ENCODE measurements at places on chromosomes 2 and 18. TPM values are rescaled to one million over a fixed set of nuclear protein-coding genes. Genes with fewer than 3 reads are reported as not detected.

The PAX8 gene
- 7.7 TPM for total RNA-seq

The ING5 gene
- 32.1 TPM for total RNA-seq

The KIF3C gene
- total RNA-seq: 5.8 TPM

The CNPPD1 gene
- total RNA-seq: 45.9 TPM

DNA sequence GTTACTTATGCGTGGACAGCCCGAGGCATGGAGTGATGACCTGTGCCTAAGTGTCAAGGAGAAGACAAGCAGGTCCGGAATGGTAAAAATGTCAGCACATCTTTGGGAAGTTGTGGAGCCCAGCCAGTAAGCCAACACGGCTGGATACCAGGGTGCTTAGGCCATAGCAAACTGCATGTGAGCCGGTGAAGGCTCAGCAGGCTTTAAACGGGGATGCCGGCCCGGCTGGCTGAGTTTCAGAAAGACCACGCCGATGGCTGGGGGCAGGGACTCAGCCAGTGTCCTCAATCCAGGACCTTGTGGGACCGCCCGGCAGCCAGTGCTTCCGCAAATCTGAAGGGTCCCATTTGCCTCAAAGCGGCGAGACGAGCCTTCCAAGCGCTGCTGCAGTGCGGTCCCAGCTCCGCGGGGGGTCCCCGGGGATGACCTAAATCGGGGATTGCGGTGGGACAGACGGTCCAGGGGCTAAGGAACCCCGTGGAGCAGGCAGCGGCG is 946 bp upstream of the AGAP1 start:
- H3K4me3 ChIP-seq: peak overlapping the region; percentile 61
- no peaks in the 10 kb centered on the region for H3K27me3 ChIP-seq
- no peak overlapping the region for H3K27ac ChIP-seq
- H3K4me1 ChIP-seq: peaks cover 31% of the 10 kb centered on the region
- H3K36me3 ChIP-seq: no peaks in the 10 kb centered on the region

DNA sequence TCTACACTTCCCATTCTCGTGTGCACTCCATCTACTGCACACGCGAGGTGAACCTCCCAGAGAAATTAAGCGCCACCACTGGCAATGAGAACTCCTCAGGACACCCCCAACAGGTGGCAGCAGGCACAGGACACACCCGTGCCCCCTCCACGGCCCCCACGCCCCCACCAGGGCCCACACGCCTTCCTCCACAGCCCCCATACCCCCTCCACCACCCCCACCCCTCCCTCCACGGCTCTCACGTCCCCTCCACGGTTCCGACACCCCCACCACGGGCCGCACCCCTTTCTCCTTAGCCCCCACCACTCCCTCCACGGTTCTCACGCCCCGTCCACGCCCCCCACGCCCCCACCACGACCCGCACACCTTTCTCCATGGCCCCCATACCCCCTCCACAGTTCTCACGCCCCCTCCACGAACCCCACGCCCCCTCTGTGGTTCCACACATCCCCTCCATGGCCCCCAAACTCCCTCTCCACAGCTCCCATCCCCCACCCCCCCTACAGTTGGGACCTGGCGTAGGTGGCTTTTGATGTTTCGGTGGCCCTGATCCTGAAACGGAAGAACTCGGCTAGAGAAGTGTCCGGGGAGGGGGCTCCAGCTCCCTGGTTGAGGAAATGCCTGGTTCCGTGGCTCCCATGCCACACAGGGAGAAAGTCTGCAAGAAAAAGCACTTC is 110.8 kb downstream of the ZNF516 start:
- no peak overlapping the region for H3K27ac ChIP-seq
- peaks cover 8% of the 10 kb centered on the region for H3K4me1 ChIP-seq
- DNase-seq: peak; percentile 64
- no peaks in the 10 kb centered on the region for H3K27me3 ChIP-seq
- no peak overlapping the region for H3K4me3 ChIP-seq

DNA sequence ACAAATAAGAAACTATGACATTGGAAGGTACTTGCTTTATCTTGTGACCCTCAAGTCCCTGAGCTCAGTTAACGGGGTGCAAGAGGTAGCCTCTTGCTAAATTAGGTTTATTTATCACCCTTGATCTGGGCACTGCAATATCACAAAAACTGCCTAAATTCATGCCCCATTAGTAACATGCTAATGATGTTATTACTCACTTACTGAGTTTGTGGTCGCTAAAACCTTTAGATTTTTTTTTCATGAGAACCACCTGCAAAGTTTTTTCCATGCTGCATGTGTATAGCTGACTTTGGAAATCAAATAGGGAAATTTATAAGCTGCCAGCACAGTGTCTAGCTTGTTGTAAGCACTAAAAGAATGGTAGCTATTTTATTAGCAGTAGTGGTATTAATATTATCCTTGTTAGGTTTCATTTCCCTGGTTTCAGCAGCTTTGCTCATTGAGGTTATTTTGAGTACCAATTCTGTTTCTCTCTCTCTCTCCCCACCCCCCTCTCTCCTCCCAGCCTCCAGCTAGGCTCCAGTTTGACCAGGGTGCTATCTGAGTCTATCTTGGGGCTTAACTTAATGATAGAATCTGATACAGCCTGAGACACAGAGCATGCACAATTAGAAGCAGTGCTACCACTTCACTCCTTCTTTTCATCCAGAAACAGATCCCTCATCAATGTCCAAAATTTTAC is 88.7 kb upstream of the ATP8B1 start:
- no peak overlapping the region for H3K4me3 ChIP-seq
- no peak overlapping the region for H3K27ac ChIP-seq
- H3K4me1 ChIP-seq: no peaks in the 10 kb centered on the region
- no peaks in the 10 kb centered on the region for H3K36me3 ChIP-seq
- H3K27me3 ChIP-seq: no peaks in the 10 kb centered on the region

GRCh38 chr2:181268174-181268867 is 188.9 kb upstream of the ITGA4 start:
- no peaks in the 10 kb centered on the region for H3K36me3 ChIP-seq
- no peak for DNase-seq
- H3K27ac ChIP-seq: no peak overlapping the region
- no peak overlapping the region for H3K4me3 ChIP-seq
- H3K27me3 ChIP-seq: no peaks in the 10 kb centered on the region

DNA sequence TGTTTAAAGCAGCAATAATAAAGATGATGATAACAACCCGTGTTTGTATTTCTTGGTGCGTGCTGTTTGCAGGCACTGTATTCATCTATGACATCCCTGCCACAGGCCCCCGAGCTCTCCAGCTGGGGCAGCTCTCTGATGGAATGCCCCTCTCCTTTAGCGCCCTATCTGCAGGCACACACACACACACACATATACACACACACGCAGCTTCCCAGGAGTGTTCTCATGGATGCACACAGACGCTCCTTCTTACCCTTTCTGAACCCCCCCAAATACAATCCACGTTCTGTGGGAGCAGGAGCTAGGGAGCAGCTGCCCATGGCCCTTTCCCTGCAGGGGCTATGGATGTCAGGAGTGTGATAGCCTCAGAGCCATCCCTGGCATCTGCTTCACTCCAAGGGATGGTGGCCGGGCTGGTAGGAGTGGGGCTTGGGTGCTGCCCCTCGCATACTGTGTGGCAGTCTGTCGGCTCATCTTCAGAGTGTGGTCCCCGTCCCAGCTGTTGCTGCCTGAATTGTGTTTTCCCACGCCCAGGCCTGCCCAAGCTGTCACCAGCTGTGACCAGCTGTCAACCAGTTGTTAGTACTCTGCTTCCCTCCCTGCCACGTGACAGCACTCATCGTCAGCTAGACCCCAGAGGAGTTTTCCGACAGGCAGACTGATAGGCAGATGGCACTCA is 50.8 kb upstream of the MYCN start:
- DNase-seq: no peak
- H3K36me3 ChIP-seq: no peaks in the 10 kb centered on the region
- no peaks in the 10 kb centered on the region for H3K4me1 ChIP-seq
- H3K4me3 ChIP-seq: no peak overlapping the region
- H3K27me3 ChIP-seq: no peaks in the 10 kb centered on the region

GRCh38 chr2:113245276-113245711 is 33.4 kb downstream of the PAX8 start:
- H3K36me3 ChIP-seq: no peaks in the 10 kb centered on the region
- no peak overlapping the region for H3K4me3 ChIP-seq
- DNase-seq: no peak
- peak overlapping the region; percentile 7 for H3K27ac ChIP-seq
- H3K4me1 ChIP-seq: peaks cover 30% of the 10 kb centered on the region

DNA sequence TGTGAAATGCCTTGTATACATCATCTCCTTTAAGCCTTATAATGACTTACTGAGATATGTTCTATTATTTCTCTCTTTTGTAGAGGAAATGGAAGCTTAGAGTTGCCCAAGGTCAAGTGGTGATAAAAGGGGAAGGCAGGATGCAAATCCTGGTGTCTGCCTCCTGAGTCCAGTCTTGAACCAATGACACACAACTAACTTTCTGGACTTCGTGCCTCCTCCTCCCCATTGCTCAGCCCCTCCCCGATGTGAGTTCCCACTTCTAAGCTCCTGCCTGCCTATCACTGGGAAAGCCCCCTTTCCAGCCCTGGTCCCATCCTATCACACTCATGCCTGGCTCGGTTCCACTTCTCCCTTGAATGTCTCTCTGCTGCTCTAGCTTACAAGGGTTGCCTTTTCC is 6.9 kb upstream of the CTIF start:
- peaks cover 6% of the 10 kb centered on the region for H3K27me3 ChIP-seq
- no peak overlapping the region for H3K4me3 ChIP-seq
- H3K4me1 ChIP-seq: no peaks in the 10 kb centered on the region
- no peaks in the 10 kb centered on the region for H3K36me3 ChIP-seq
- DNase-seq: no peak
- H3K27ac ChIP-seq: no peak overlapping the region

DNA sequence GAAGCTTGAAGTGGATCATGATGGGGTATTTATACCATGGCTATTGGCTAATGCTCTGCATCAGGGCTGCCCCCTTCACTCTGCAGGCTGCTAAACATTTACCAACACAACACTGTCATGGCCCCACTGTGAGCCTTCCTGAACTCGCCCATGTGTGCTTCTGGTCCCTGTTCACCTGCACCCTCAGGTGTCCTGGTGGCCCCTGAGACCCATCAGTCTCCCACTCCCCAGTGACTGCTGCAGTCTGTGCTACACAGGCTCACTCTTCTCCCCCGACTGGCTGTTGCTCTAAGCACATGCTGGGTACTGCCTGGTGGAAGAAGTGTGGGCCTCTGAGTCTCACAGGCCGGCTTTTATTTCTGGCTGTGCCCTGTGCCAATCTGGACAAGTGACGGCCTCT is 183.0 kb upstream of the HS6ST1 start:
- H3K36me3 ChIP-seq: no peaks in the 10 kb centered on the region
- H3K4me3 ChIP-seq: no peak overlapping the region
- DNase-seq: no peak

GRCh38 chr2:236130349-236130998 is 37.7 kb downstream of the GBX2 start:
- no peaks in the 10 kb centered on the region for H3K4me1 ChIP-seq
- H3K27me3 ChIP-seq: no peaks in the 10 kb centered on the region
- no peak for DNase-seq
- H3K27ac ChIP-seq: no peak overlapping the region

DNA sequence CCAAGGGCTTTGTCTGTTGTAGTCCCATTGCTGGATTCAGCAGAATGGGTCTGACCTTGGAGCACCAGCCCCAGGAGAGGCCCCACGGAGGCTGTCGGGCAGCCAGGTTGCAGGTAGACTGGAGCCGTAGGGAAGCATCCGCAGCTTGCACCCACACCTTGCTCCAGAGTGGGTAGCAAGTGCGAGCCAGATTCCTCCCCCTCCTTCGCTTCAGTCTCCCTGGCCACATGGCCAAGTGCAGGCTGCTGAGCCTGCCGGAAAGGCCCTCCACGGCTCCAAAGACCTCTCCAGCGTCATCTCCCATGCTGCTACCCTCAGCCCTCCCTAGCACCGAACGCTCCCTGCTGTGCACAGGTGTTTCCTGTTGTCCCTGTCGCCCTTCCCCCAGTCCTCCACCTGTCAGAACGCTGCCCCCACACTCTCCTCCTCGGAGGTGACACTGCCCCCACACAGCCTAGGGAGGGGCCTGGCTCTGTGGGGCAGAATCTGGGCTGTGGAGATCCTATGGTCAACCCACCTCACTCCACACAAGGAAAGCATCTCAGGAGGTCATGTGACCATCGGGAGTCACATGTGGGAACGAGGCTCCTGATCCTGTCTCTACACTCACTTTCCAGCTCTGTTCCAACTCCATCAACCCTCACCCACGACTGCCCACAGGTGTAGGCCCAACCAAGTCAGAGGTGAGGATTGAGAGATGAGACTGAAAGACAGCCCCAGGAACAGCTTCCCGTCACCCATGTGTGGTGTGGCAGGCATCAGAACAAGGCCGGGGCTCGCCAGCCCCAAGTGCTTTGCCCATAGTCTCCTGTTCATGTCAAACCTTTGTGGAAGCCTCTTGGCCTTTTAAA is 8.3 kb downstream of the KCNF1 start:
- H3K36me3 ChIP-seq: no peaks in the 10 kb centered on the region
- peaks cover 45% of the 10 kb centered on the region for H3K27me3 ChIP-seq
- no peak overlapping the region for H3K27ac ChIP-seq
